Keratinocyte (primary cell): ENCODE measurements at places on chromosomes 1 and 21. TPM values are rescaled to one million over a fixed set of nuclear protein-coding genes. Genes with fewer than 3 reads are reported as not detected.

Gene CLDN19
- 0.06 TPM in 1 of 3 replicates, not detected in the others for polyA plus RNA-seq

Gene RGS8
- not detected in 3 replicates for polyA plus RNA-seq

Gene TAF12
- 44.7 to 56.9 TPM (median 45.2 TPM) in 3 replicates for polyA plus RNA-seq

Gene RPE65
- not detected in 3 replicates for polyA plus RNA-seq

Gene PTGER3
- polyA plus RNA-seq = 0.04 to 0.05 TPM in 2 of 3 replicates, not detected in the other

Gene NUP210L
- polyA plus RNA-seq = 0.01 TPM in 1 of 3 replicates, not detected in the others

Gene CD1D
- polyA plus RNA-seq = 2.5 to 3.0 TPM (median 2.8 TPM) in 3 replicates

Gene ANKRD45
- 0.11 to 0.18 TPM (median 0.15 TPM) in 3 replicates for polyA plus RNA-seq

Gene IVL
- polyA plus RNA-seq = 61.1 to 231 TPM (median 89.2 TPM) in 3 replicates

Gene IL22RA1
- 1.7 to 2.1 TPM (median 1.9 TPM) in 3 replicates for polyA plus RNA-seq

Gene C1orf87
- polyA plus RNA-seq = not detected in 3 replicates

Gene ARHGAP30
- polyA plus RNA-seq = 0.05 to 0.45 TPM (median 0.16 TPM) in 3 replicates

Gene RGS16
- polyA plus RNA-seq = 0.18 to 0.34 TPM (median 0.19 TPM) in 3 replicates

Gene CDC42
- polyA plus RNA-seq = 291 to 499 TPM (median 312 TPM) in 3 replicates

Gene TNFRSF4
- 0.04 TPM in 1 of 3 replicates, not detected in the others for polyA plus RNA-seq

Gene CYP2J2
- polyA plus RNA-seq = 5.7 to 6.7 TPM (median 6.7 TPM) in 3 replicates

Gene CD48
- 0.07 to 0.30 TPM (median 0.08 TPM) in 3 replicates for polyA plus RNA-seq

Gene DCDC2B
- not detected in 3 replicates for polyA plus RNA-seq

Gene LCE3D
- 1.2 to 9.1 TPM (median 4.4 TPM) in 3 replicates for polyA plus RNA-seq

Gene RSPH1
- polyA plus RNA-seq = 0.50 to 0.84 TPM (median 0.50 TPM) in 3 replicates

Gene TMPRSS3
- polyA plus RNA-seq = not detected in 3 replicates

Gene GNPAT
- 25.6 to 39.9 TPM (median 32.1 TPM) in 3 replicates for polyA plus RNA-seq

Gene ATF6
- polyA plus RNA-seq = 16.4 to 19.7 TPM (median 18.3 TPM) in 3 replicates

Gene RNU1-1
- polyA plus RNA-seq = 66.0 to 67.0 TPM in 2 of 3 replicates, not detected in the other

Gene AMY1A
- not detected in 3 replicates for polyA plus RNA-seq

Gene TNNT2
- polyA plus RNA-seq = 0.61 to 2.3 TPM (median 1.4 TPM) in 3 replicates

Gene HCRTR1
- polyA plus RNA-seq = not detected in 3 replicates

Gene RUNX3
- 0.01 to 0.10 TPM in 2 of 3 replicates, not detected in the other for polyA plus RNA-seq

Gene MEX3A
- 1.1 to 2.0 TPM (median 1.5 TPM) in 3 replicates for polyA plus RNA-seq

Gene CYP4B1
- polyA plus RNA-seq = 0.49 to 3.9 TPM (median 2.1 TPM) in 3 replicates
